Pancreas (tissue), 10 donors: ENCODE measurements at places on chromosomes 1 and 21. TPM values are rescaled to one million over a fixed set of nuclear protein-coding genes. Genes with fewer than 3 reads are reported as not detected.

DCDC2B gene
- not detected for total RNA-seq

DNA sequence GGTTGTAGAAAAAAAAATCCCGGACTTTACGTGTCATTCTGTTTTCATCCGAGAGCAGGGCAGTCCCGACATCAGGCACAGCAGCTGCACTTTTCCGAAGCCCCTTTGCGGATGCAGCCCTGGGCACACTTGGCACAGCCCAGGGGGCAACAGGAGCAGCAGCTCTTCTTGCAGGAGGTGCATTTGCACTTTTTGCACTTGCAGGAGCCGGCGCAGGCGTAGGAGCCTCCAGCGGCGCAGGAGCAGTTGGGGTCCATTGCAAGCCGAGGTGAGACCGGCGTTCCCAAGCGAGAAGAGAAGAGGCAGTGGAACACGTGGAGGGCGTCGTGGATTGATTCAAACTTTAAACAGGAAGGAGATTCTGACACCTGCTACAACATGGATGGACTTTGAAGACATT is at the start of gene MT1HL1:
TSS of gene MT1HL1 (minus strand) at position 326 of the 400 bp plus-strand sequence. CDS start at position 257, 69 bp downstream.
- H3K36me3 ChIP-seq, result no peaks in the 10 kb centered on the region
- no peaks in the 10 kb centered on the region for H3K4me1 ChIP-seq
- H3K27me3 ChIP-seq, result no peaks in the 10 kb centered on the region
- DNase-seq, result no peak
- H3K4me3 ChIP-seq, result no peak within 1 kb of the TSS

DNA sequence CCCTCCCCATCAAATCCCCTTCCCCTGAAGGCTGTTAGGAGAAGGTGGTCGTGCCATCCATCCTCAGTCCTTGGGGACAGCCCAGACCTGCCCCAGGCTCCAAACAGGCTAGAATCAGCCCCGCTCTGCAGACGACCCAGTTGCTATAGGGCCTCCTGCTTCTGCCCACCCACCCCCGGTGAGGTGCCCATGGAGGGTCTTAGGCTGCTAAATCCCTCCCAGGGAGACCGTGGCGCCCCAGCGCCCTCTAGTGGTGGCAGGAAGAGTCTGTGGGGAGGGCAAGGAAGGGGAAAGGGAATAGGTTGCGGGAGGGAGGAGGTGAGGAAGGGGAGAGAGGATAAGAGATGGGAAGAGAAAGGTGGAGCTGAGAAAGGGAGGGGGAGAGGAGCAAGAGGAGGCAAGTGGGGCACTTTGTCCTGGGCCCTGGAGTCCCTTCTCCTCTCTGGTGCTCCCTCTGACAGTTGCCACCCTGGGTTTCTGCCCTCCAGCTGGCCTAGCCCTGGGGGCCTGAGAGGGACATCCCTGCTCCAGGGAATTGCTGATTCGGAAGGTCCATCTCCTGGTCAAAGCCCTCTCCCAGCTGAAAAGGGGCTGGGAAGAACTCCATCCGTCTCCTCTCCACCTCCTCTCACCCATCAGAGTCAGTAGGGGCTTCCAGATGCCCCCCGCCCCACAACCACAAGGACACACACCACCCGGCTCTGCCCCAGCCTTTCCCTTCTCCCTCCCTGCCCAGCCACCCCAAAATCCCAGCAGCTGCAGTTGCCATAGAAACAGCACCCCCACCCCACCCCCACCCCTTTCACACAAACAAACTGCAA is 55.4 kb downstream of the CAMK2N1 start:
- H3K4me3 ChIP-seq, result no peak overlapping the region
- no peaks in the 10 kb centered on the region for H3K36me3 ChIP-seq

GRCh38 chr21:34158866-34159835 is 85.8 kb downstream of the MRPS6 start:
- no peaks in the 10 kb centered on the region for H3K27me3 ChIP-seq
- H3K36me3 ChIP-seq, result no peaks in the 10 kb centered on the region
- DNase-seq, result no peak

DNA sequence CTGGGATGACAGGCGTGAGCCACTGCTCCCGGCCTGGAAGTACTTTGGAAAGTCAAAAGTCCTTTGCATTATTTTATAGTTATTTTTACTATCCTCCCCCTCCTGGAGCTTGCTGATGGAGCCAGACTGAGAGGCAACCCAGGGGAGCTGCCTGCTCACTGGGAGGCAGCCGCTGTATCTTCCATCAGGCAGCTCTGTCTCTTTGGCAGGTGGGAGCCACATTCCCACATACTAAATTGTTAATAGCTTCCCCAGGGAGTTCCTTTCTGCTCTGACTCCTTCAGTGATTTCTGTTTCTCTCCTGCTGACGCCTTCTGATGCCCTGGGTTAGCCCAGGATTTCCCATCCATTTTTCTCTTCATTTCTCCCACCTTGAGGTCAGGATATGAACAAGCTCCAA is 4.9 kb upstream of the OPRD1 start:
- H3K27ac ChIP-seq, result no peak overlapping the region
- H3K4me1 ChIP-seq, result no peaks in the 10 kb centered on the region
- H3K27me3 ChIP-seq, result no peaks in the 10 kb centered on the region
- DNase-seq, result no peak
- H3K36me3 ChIP-seq, result no peaks in the 10 kb centered on the region
- H3K4me3 ChIP-seq, result no peak overlapping the region

LHX8 gene
- total RNA-seq, result not detected

PTPN7 gene
- total RNA-seq, result 2.2 TPM

DNA sequence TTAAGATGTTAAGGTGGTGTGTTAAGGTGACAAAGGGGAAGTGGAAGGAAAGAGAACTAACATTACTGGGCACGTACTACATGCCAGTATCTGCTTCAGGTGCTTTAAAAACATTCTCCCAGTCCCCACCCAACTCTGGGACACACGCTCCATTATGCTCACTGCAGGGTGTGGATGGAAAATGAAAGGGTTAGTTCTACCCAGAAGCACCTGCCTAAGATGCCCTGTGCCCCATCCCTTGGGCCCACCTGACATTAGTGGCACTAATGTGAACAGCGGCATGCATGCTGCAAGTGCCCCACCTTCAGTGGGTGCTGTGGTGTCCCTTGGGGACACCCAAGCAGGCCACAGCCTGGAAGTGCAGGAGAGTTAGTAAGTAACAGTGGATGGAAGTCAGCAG is 82.9 kb upstream of the CXADR start:
- H3K36me3 ChIP-seq, result no peaks in the 10 kb centered on the region
- H3K4me3 ChIP-seq, result no peak overlapping the region
- H3K27me3 ChIP-seq, result no peaks in the 10 kb centered on the region
- H3K27ac ChIP-seq, result no peak overlapping the region

DNA sequence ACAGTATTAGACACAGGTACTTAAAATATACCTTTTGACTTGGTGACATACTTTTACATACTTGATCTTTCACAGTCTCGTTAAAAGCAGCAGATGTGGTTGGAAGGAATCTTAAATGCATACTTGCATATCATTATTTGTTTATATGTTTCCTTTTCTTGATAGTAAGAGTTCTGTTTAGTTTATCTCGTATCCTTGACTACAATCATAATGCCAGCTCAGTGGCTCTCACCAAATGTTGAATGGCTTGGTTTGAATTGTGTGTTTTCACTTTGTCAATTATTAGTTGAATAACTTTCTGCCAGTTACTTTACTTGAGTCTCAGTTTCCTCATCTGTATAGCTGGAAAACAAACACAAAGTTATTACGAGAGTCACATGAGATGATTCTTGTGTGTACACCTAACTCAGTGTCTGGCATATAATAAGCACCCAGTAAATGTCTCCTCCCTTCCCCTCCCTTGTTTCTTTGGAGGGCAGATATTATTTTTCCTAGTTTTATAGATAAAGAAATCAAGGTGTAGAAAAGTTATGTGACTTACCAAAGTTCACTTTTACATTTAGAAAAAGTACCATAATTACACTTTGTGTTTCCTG is 131.6 kb upstream of the IVNS1ABP start:
- H3K36me3 ChIP-seq, result no peaks in the 10 kb centered on the region
- no peak overlapping the region for H3K27ac ChIP-seq
- no peak for DNase-seq

GRCh38 chr1:153217212-153217611 is at the start of gene PRR9:
TSS of gene PRR9 (plus strand) at chr1:153217584. CDS start at chr1:153218145, 561 bp downstream.
- DNase-seq, result no peak
- H3K27me3 ChIP-seq, result no peaks in the 10 kb centered on the region
- H3K4me3 ChIP-seq, result no peak within 1 kb of the TSS
- no peaks in the 10 kb centered on the region for H3K4me1 ChIP-seq

GRCh38 chr1:157403203-157403602 is 149.1 kb downstream of the FCRL5 start:
- H3K27ac ChIP-seq, result no peak overlapping the region
- no peaks in the 10 kb centered on the region for H3K4me1 ChIP-seq
- H3K36me3 ChIP-seq, result no peaks in the 10 kb centered on the region
- no peaks in the 10 kb centered on the region for H3K27me3 ChIP-seq
- H3K4me3 ChIP-seq, result no peak overlapping the region
- DNase-seq, result no peak

- DNase-seq, result no peak
- H3K27ac ChIP-seq, result no peak overlapping the region
- no peaks in the 10 kb centered on the region for H3K4me1 ChIP-seq
- H3K36me3 ChIP-seq, result no peaks in the 10 kb centered on the region
- no peak overlapping the region for H3K4me3 ChIP-seq
- H3K27me3 ChIP-seq, result no peaks in the 10 kb centered on the region
Measured at GRCh38 chr1:231735941-231736340, 109.4 kb downstream of the DISC1 start.
